ENCODE measurements at places on chromosomes 11 and 22.

DNA sequence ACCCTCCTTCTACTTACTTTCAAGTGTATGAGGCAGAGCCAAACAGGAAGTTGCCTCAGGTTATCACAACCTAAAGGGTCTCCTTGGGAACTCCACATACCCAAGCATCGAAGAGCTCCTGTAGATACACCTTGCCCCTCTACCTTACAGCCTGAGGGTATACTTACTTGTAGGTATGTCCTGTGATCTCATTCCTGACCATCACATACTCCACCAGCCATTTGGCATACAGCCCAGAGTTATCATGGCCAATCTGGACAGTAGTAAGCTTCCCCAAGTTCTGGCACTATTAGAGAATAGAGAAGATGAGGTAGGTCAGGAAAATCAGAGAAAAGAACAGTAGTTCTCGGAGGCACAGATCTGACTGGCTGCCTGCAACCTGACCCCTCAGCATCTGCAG lies 53.4 kb upstream of the SCUBE2 start:
- no peak for DNase-seq

GRCh38 chr11:44010789-44011251 lies 37.0 kb upstream of the ACCSL start:
- no peak for DNase-seq

DNA sequence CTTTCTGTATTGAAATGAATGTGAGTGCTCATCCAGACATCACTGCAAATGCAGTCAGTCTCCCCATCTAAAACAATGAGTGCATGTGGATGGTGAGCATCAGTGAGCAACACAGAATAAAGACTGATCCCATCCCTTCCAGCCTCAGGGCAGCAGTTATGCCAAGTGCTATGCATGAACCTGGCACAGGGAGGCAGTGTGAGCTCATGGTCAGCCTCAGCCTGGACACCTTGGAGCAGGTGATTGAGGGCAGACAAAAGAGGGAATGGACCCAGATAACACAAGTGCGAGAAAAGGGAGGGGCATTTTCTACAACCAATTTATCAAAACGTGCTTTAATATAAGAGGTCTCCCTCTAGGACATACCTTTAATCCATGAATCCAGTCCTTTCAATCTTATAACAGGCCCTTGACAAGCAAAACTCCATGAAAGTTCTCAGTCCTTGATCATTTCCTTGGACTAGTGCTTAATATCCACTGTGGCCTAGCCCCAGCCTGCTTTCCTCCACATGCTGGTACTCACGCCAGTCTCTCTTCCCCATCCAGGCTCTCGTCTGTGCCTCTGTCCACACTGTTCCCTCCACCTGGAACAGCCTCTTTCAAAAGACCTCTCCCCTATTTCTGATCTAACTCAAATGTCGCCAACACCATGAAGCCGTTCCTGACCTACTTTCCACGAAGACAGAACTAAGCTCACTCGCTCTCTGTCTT lies 50.5 kb upstream of the LRRC55 start:
- peak; percentile 10 for DNase-seq

DNA sequence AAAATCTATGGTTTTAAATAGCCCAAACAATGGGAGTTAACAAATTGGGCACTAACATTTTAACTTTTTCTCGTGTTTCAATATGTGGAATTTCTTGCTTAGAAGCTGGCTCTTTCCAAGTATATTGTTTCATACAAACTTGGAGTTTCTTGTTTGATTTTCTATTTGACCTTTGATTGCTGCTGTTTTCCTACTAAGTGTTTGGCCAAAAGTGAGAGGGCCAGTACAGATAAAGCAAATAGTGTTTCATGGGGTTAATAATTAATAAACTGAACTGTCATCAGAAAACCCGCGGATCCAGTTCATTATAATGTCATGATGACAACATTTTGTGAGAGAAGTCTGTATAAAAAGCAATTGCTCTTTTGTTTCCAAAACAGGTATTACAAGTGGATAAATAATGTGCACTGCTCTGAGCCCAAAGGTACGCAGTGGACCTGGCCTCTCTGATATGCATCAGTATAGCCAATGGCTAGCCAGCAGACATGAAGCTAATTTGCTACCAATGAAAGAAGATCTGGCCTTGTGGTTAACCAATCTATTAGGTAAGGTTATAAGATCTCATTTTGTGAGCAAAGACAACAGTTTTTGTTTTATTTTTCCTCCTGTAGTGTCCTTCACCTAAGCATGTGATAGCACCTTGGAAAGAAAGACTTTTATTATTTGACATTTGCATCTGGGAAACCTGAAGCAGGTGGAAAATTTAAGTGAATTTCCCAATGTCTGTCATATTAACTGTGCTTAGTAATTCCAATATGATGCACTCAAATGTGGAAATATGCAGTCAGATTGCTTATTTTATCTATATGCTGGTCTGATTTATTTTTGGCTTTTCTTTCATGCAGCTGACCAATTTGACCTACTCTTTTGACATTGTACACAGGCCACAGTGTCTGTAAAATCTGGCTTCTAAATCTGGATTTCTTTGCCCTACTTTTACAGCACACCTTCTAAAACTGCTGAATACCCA lies 8.3 kb downstream of the GAS2 start:
- DNase-seq: no peak

- no peak for DNase-seq
Observed at GRCh38 chr11:112625814-112626213, 335.4 kb upstream of the NCAM1 start.

Data from prostate gland (tissue), 2 donors.